ENCODE measurements at places on chromosomes 12 and 14. TPM values are rescaled to one million over a fixed set of nuclear protein-coding genes. Genes with fewer than 3 reads are reported as not detected.

DNA sequence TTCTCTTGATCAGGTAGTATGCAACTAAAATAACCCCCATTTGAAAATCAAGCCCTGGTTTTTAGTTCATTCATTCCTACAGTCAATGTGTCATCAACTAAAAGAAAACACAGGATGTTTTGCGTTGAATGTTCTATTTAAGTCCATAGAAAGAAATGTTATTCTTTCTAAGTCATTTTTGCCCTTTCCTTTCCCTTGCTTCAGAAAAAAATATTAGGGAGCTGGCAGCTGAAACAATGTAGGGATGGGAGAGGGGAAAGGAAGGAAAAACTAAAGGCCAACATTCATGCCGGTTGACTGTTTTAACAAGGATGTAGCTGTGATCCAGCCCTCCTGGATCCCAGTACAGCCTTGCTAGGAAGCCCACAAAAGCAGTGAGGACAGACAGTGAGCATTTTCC, 155.1 kb downstream of the BTG1 start:
- no peaks in the 10 kb centered on the region for H3K27me3 ChIP-seq
- no peak for DNase-seq
- H3K4me3 ChIP-seq: no peak overlapping the region
- peak overlapping the region; percentile 39 for H3K27ac ChIP-seq

DNA sequence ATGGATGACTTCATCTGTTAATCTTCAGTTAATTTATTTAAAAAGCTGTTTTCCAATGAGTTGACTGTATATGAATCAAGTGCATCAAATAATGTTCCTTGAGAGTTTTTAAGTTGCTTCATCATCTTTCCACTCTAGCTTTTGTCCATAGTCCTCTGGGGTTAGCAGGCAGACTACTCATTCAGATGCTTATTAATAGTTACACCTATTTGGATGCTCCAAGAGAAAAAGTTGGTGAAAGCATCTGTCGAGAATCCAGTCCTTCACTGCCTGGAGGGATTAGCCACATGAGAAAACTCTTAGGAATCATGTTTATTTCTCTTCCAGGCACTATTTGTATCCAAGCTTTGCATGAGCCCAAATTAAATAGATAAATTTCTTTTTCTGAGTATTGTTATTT, 70.2 kb downstream of the DACT1 start:
- H3K27ac ChIP-seq: no peak overlapping the region
- H3K36me3 ChIP-seq: no peaks in the 10 kb centered on the region
- DNase-seq: no peak
- H3K4me3 ChIP-seq: no peak overlapping the region

The TRHDE gene
- 29.5 TPM for total RNA-seq

The KRT78 gene
- total RNA-seq: 0.21 TPM

The SEC23A gene
- 149 TPM for total RNA-seq

DNA sequence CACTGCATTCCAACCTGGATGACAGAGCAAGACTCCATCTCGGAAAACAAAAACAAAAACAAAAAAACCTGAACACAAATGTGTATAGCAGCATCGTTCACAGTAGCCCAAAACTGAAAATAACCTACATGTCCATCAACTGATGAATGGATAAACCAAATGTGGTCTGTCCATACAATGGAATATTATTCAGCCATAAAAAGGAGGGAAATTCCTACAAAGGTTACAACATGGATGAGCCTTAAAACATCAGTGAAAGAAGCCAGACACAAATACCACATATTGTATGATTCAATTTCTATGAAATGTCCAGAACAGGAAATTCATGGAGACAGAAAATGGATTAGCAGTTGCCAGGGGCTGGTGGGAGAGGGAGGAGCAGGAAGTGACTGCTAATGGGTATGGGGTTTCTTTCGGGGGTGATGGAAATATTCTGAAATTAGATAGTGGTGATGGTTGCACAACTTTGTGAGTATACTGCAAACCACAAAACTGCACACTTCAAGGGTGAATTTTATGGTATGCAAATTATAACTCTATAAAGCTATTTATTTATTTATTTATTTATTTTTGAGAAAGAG, 4.0 kb downstream of the MYL2 start:
- no peak for DNase-seq
- H3K36me3 ChIP-seq: no peaks in the 10 kb centered on the region
- peaks cover 22% of the 10 kb centered on the region for H3K4me1 ChIP-seq
- no peak overlapping the region for H3K4me3 ChIP-seq
- no peaks in the 10 kb centered on the region for H3K27me3 ChIP-seq
- H3K27ac ChIP-seq: no peak overlapping the region

DNA sequence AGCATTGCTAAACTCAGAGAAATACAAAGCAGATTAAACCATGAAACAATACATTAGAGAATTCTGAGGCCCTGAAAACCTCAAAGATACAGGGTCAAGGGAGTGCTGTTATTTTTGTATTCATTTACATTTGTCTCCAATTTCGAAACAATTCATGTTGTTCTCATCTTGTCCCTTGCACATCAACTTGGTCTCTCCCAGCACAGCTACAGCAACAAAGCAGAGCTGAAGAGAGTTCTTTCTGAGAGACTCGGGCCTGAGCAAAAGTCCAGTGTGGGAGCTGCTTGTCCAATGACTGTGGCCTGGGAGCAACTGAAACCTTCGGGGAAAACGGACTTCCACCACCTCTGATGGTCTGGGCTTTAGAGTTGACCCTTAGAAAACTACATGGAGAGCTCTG, 79.4 kb upstream of the CDKN3 start:
- no peak overlapping the region for H3K4me3 ChIP-seq

GRCh38 chr12:51082561-51083125, 753 bp downstream of the CSRNP2 start:
- peaks cover 27% of the 10 kb centered on the region for H3K36me3 ChIP-seq
- H3K4me3 ChIP-seq: peak overlapping the region; percentile 81
- H3K4me1 ChIP-seq: peaks cover 11% of the 10 kb centered on the region

The TAS2R46 gene
- total RNA-seq: 0.89 TPM
